GM13977 (cell line): ENCODE measurements at places on chromosomes 12 and 14.

DNA sequence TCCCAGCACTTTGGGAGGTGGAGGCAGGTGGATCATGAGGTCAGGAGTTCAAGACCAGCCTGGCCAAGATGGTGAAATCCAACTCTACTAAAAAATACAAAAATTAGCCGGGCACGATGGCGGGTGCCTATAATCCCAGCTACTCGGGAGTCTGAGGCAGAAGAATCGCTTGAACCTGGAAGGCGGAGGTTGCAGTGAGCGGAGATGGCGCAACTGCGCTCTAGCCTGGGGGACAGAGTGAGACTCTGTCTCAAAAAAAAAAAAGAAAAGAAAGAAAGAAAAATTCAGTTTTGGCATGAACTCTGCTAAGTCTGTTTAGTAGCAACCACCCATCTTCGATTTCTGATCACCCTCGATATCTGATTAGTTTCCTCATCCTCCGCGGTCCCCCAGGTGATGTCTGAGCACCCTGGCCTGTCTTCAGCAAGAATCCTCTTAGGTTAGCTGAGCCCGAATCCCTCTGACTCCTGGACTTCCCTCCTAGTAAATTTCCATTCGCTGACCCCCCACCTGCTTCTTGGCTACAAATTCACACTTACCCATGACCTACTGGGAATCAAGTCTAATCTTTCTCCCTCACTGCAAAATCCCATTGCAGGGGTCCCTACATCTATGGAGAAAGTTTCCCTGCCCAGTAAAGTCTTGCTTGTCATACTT, 879 bp upstream of the HSPB8 start:
- DNase-seq: no peak

DNA sequence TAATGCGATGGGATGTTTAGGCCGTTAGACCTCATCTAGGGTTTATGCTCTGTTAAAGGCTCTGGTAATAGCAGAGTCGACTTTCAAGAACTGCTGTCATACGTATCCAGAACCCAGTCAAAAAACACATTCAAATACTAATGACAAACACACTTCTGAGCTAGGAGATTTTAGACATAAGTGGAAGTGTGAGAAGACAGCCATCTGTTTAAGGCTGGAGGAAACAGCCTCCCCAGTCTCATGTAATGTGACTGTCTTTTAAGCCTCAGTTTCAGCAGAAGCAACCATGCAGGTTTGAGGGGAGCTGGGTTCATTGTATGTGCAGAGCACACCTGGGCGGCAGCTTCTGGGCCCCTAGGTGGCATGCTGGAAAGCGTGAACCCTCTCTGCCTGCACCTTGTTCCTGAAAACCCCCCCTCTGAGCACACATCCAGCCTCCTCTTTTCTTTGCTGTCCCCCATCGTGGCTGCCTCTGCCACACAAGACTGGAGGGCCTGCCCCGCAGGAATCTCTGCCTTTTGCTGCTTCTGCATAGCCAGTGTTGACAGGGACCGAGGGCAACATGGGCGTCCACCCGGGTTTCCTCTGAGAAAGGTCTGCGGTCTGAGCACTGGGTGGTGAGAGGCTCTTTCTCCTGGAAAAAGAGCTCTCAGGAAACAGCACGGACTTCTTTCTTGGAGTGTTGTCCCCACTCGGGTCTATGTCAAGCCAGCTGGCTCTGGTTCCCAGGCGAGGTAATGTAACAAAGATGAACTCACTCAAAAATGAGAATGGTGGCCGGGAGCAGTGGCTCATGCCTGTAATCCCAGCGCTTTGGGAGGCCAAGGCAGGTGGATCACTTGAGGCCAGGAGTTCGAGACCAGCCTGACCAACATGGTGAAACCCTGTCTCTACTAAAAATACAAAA, 11.6 kb downstream of the WNT5B start:
- DNase-seq: no peak

GRCh38 chr12:52277486-52278245, 3.2 kb downstream of the KRT86 start:
- DNase-seq: peak; percentile 12

DNA sequence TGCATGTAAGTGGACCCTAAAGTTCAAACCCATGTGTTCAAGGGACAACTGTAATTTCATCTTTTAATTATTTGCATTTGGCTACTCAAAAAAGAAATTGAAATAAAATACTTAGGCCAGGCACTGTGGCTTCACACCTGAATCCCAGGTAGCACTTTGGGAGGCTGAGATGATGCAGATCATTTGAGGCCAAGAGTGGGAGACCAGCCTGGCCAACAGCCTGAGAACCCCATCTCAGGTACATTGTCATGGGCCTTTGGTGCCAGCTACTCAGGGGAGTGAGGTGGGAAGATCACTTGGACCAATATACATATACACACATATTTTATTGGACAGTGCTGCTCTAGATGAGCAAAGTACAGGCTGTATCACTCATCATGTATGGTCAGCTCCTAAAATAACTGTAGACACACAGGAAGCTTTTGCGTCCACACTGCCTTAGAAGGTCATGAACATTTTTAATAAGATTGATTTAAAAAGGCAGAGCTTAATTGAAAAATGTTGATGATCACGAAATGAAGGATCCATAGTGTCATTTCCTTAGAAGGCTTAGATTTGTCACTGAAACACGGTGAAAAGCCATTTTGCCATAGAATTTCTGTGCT, 2.5 kb upstream of the ZCCHC8 start:
- DNase-seq: no peak

- DNase-seq: no peak
Measured at GRCh38 chr12:102676812-102677211, 196.4 kb upstream of the IGF1 start.

DNA sequence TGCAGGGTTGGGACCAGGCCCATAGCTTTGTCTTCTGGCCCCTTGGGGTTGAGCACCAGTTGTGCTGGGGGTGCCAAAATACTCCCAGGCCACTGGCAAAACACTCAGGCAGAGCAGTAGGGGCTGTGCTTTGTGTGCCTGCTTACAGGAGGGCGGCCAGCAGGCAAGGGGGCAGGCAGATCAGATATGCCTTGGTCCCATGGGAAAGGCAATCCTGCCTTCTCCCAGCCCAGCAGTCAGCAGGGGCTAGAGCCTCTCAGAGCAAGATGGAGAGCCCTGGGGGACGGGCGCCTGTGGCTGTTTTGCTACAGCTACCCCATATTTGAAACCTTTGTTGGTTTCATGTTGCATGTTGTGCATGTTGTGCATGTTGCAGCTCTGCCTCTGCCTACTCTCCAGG, 36.2 kb upstream of the TMX1 start:
- no peak for DNase-seq

- no peak for DNase-seq
Measured at GRCh38 chr14:66085224-66085623, 400.9 kb upstream of the CCDC196 start.
